ENCODE measurements at places on chromosomes 16 and 17.

GRCh38 chr16:67146523-67147357, 4.1 kb downstream of the B3GNT9 start:
- DNase-seq: no peak

- DNase-seq: no peak
Observed at GRCh38 chr17:40350689-40351358, 13.7 kb downstream of the GJD3 start.

DNA sequence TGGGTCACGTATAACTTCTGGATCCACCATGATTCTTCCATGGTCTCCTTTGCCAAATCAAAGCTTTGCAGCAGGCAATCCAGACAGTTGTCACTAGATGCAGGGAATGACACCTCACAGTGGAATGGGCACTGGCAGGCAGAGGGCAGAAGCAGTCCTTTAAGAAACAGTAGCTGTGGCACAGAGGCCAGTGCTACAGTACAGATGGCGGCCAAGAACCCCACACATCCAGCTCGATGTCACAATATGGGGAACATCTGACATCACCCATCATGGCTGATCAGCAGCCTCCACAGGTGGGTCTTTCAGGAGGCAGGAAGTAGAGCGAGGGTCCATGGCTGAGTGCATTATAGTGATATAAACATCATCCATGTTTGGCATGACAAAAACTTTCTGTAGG, 18.8 kb upstream of the ERN1 start:
- DNase-seq: no peak

DNA sequence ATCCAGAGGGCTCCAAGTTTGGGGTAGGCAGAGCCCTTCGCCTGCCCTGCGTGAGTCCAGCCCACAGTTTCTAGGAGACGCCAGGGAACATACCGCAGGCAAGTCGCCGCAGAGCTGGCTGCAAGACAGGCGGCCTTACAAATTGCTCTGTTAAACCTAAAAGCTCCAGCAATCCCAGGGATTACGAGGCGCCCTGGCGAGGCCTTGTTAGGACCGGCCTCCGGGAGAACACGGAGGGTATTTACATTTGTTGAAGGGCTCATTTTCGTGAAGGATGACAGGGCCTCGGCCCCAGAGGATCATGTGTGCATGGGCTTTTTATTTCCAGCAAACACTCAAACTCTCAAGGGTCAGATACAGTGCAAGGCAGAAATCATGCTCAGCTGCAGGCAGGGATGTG, 77.6 kb upstream of the FOXF1 start:
- DNase-seq: no peak

DNA sequence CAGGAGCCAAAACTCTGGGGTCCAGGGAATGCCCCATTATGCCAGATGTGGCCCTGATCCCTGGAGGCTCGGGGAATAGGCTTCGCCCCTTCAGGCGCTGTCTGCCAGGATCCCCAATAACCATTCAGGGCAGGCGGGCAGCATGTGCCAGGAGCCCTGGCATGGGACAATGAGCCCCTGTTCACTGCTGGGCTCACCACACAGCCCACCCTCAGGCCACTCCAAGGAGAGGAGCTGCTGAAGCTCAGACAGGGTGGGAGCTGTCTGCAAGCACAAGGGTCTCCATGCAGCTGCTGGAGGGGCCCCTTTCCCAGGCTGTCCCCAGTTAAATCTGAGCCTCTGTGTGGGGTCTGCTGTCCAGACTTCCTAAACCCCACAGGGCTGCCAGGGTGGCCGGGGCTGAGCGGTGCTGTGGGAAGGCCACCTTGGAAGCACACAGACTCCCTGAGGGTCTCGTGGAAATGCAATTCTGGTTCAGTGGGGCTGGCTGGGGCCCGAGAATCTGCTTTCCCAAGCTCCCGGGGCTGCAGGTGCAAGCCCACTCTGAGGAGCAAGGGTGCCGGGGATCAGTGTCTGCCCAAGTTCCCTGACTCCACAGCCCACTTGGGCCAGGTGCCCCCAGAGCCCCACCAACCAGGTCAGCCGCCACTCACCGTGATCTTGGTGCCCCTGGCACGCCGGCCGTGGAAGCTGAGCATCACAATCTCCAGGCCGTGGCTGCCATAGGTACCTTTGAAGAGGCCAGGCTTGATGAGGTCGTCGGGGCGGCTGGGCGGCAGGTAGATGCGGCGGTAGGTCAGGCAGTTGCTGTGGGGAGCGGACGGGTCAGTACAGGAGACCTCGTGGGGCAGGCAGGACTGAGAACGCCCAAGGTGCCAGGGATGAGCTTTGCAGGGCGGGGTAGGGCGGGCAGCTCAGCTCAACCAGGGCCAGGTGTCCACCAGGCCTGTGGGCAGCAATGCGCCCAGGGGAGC, 17.7 kb upstream of the C16orf95 start:
- DNase-seq: no peak

DNA sequence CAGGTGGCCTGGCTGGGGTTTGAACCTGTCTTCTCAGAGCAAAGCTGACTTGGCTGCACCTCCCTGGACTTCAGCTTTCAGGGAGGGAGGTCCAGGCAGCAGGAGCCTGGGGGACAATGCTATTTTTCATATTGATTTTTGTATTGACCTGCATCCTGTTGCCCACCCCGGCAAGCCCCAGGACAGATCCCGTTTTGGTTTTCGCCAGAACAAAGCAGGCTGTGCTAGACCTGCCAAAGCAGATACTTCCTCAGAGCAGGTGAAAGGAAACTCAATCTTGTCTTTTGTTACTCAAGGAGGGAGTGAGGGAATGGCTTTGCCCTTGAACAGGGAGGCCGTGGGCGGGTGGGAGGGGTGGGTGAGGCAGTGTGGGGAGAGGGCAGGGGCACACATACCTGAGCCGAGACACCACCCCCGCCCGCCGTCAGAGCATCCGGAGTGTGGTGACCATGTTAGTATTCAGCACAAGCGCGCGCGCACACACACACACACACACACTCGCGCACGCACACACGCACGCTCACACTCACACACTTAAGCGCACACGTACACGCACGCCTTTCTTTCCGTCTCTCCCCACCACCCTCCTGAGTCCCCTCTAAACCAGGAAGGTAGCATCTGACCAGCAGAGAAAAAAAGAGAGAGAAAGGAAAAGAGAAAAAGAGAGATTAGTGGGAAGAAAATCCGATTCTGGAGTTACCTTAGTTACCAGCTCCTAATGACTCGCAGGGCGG, 59.5 kb downstream of the RAI1 start:
- no peak for DNase-seq

- no peak for DNase-seq
Observed at GRCh38 chr16:78980825-78981224, 619.7 kb downstream of the MAF start.

DNA sequence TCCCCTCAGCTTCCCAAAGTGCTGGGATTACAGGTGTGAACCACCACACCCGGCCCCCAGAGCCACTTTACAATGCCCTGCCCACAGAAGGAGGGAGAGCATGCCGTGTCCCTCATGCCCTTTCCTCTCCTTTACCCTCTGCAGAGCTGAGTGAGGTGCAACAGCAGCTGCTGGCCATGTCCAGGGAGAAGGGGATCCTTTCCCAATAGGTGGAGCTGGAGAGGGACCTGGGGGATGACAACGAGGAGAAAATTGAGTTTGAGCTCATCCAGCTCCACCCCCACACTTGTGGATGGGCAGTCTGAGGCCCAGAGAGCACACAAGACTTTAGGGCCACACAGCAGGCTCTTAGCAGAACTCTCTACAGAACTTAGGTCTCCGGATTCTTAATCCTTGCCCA, 7.9 kb upstream of the GSDMA start:
- DNase-seq: no peak

GRCh38 chr17:29207975-29208374, 27.8 kb upstream of the MYO18A start:
- DNase-seq: no peak

DNA sequence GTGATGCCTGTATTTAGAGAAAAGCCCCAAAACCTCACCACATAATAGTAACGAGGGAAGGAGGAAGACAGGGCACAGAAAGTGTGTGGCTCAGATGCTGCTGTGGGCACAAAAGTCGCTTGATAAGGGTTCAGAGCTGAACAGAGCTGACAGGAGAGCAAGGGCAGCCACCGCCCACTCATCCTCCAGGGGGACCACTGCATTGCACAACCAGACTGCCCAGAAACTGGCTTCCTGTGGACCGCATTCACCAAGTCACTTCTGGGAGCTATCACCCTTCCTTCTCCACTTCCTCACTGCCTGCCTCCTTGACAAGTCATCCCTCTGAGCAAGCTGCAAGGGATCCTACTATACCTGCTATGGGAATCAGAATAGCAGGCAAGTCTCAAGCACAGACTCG, 512.4 kb upstream of the CDH11 start:
- DNase-seq: no peak

Data from CD14-positive monocyte (primary cell).